Fibroblast of skin of right biceps (primary cell): ENCODE measurements at places on chromosomes 3 and 15.

- no peak for DNase-seq
Observed at GRCh38 chr15:83545804-83546511, 98.8 kb downstream of the SH3GL3 start.

GRCh38 chr3:171790574-171790897 is 19.7 kb downstream of the PLD1 start:
- DNase-seq, result no peak

DNA sequence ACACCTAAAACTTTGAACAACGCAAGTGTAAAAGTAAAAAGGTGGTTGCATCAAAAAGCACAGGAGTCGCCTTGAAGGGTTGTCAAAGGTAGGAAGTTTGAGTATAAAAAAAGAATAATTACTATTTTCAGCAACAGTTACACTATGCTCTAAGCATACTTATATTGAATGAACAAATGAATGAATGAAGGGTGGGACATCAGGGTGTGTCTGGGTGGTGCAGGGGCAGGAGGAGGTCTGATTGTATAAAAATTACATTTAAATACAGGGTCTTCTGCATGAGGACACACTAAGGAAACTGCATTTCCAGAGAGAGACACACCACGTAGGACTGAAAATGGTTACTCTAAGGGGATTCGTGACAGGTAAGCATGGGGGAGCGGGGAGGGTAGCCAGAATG is at the start of gene ARGFX:
ARGFX (plus strand) TSS at position 301 of the 400 bp plus-strand sequence. CDS start 2,765 bp downstream, outside the sequence.
- no peak for DNase-seq

- DNase-seq, result no peak
Observed at GRCh38 chr3:147400111-147400510, 6.2 kb downstream of the ZIC4 start.

DNA sequence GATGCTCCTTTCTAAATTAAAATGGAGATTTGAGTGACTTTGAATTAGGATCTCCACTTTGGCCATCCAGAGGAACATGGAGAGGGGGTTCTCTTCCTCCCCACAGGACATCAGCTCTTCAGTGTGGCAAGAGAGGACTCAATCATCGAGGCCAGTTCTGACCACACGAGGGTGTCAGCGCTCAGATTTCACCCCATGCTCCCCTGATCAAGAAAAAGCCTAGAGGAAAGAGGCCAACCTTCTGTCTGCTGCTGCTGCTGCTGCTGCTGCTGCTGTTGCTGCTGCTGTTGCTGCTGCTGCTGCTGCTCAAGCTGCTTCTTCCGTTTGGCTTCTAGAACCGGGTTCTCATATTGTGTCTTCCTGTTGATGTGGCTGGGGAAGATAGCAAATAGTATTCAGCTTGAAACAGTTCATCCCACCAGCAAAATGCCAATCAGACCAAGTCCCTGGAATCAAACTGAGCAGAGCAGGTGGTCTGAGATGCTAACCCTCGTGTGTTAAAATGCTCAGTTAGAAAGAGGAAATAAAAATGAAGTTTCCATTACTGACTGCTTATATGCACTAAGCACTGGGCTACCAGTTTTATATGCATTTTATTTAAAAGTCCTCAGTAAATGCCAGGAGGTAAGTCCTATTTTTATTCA is 599.0 kb downstream of the MAGI1 start:
- DNase-seq, result peak; percentile 60
